ENCODE measurements at places on chromosomes 4 and X.

DNA sequence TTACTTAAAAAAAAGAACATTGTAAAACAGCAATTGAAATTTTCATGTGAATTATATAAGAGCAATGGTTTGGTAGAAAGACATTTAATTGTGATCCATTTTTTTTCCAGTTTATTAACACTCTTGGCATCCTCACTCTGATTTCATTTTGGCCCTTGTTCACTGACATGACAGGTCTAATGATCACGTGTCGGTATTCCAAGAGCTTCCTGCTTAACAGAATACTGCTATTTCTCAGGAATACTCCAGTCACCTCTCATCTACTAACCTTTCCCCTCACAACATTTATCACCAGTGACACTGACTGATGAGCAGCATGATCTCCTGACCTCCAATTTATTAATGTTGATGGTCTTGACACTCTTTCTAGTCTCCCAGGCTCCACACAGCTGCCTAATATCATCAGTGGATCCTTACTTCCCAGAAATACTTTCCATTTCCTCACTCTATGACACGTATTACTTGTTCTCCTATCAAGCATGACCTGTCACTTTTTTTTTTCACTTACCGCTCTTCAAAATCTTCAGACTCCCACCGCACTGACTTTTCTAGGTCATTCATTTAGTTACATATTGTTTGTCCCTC, 847.8 kb upstream of the SLIT2 start:
- H3K4me3 ChIP-seq, result no peak overlapping the region
- no peaks in the 10 kb centered on the region for H3K36me3 ChIP-seq
- DNase-seq, result no peak
- H3K27ac ChIP-seq, result no peak overlapping the region
- H3K27me3 ChIP-seq, result no peaks in the 10 kb centered on the region

DNA sequence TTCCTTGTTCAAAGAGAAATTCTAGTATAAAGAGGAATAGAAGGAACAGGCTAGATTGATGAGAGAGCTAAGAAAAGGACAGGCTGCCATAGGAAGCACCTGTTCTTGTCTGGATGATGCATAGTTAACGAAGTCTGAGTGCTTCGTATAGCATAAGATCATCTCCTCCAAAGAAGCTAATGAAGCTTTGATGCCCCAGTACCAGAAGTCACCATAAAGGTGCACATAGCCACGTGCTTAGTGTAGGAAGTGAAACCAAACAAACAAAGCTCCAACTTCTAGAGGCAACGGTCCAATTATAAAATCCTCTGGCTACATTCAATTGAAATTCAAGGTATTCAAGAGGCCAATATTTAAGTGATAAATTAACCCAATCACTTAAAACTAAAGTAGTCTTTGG, 31.0 kb downstream of the AFAP1 start:
- no peak overlapping the region for H3K4me3 ChIP-seq
- peaks cover 5% of the 10 kb centered on the region for H3K27me3 ChIP-seq
- DNase-seq, result no peak
- no peaks in the 10 kb centered on the region for H3K4me1 ChIP-seq

DNA sequence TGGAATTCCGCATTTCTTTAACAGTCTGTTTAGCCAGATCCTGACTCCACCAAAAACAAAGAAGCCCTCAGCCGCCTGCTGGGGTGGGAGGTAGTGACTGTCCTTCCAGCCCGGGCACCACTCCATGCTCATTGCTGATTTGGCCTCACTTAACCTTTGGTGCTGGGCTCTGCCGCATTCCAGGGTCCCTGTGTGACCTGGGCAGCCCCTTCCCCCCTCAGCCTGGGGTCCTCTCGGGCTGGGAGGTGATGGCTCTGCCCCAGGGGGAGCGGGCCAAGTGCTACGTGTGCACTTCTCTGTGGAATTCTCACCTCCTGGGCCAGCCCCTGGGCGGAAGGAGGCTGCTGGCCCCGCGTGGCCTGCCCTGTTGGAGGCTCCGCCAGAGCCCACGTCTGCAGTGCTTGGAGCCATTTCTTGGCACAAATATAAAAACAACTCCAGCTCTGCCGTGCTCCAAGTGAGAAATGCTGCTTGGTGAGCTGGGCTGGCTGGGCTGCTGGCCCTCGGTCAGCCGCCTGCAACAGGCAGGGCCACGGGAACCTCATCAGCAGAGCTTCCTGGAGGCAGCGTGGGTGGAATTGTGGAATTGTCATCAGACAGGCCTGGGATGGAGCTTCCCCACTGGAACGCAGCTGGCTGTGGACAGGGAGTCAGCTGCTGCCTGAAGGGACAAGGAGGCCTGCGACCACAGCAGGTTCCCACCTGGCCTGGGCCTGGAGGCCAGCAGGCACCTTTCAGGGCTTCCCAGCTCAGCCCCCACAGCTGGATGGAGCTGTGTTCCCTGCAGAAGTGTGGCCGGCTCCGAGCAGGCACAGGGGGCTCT, 66.0 kb downstream of the TRMT44 start:
- no peak for DNase-seq
- no peak overlapping the region for H3K4me3 ChIP-seq
- no peaks in the 10 kb centered on the region for H3K27me3 ChIP-seq
- no peak overlapping the region for H3K27ac ChIP-seq
- H3K36me3 ChIP-seq, result no peaks in the 10 kb centered on the region

DNA sequence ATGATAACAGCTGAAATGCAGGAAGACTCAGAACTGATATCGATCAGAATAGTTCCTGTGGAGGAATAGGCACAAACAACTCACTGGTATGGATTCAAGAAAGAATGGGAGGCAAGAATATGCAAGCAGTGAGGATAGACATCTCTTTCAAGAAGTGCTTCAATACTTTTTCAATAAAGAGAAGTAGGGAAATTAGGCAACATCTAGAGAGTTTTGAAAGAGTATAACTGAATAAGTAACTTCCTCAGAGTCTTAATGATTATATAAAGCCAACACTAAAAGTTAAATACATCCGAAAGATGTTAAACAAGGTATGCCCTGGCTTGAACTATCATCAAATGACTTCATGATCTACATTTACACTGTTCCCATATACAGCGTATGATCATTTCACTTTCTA, 1443.0 kb downstream of the PCDH7 start:
- H3K36me3 ChIP-seq, result no peaks in the 10 kb centered on the region
- no peak overlapping the region for H3K27ac ChIP-seq
- no peak for DNase-seq
- no peaks in the 10 kb centered on the region for H3K4me1 ChIP-seq

DNA sequence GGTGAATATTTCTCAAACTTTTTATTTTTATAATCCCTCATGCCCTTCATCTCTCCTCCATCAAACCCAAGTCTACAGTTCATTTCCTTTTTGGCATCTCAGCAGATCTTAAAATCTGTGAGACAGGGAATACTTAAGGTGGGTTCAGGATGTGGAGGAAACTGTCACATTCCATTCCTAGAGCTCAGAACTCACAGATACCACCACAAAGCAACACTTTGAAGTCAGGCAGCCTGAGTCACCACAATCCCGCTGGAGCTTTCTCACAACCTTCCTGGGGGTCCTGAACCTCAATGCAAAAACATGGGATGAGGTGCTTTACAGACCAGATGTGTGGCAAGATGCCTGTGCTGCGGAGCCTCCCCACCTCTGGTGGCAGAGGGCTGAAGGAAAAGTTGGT, 63.2 kb downstream of the HHIP start:
- no peak overlapping the region for H3K4me3 ChIP-seq
- DNase-seq, result no peak
- H3K4me1 ChIP-seq, result no peaks in the 10 kb centered on the region
- no peak overlapping the region for H3K27ac ChIP-seq

- H3K36me3 ChIP-seq, result no peaks in the 10 kb centered on the region
- H3K4me1 ChIP-seq, result no peaks in the 10 kb centered on the region
- DNase-seq, result no peak
- no peak overlapping the region for H3K27ac ChIP-seq
- H3K27me3 ChIP-seq, result no peaks in the 10 kb centered on the region
Measured at GRCh38 chrX:100673397-100673953, 29.5 kb downstream of the SRPX2 start.

GRCh38 chrX:47595716-47596251, 13.5 kb downstream of the TIMP1 start:
- H3K27ac ChIP-seq, result no peak overlapping the region
- H3K4me1 ChIP-seq, result peaks cover 10% of the 10 kb centered on the region
- no peaks in the 10 kb centered on the region for H3K27me3 ChIP-seq
- H3K4me3 ChIP-seq, result no peak overlapping the region

GRCh38 chrX:85561231-85561630, 181.8 kb upstream of the POF1B start:
- no peak for DNase-seq
- no peaks in the 10 kb centered on the region for H3K36me3 ChIP-seq
- no peaks in the 10 kb centered on the region for H3K4me1 ChIP-seq
- H3K27me3 ChIP-seq, result peaks cover 2% of the 10 kb centered on the region

DNA sequence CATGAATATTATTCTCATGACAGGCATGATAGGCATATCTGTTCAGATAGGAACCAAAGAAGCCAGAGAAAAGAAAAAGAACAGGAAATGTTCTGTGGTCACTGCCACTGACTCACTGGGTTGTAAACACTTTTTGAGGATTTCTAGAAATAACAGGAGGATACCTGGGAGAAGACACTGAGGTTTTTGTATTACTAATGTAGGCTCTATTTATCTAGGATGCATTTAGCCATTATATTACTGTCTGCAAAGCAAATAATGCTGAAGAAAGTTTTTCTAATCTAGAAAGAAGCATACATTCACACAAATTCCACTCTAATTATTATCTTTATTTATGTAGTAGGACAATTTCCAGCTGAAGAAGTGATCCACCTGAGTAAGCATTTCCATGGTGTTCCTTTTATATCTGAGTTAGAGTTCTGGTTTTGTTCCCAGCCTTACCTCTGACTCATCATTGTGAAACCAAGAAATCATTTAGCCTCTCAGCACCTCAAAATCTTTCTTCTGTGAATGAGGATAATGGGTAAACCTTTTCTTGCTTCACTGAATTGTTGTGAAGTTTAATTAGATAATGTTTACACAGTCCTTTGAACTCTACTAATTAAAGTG, 40.2 kb upstream of the EPGN start:
- no peak for DNase-seq
- no peak overlapping the region for H3K4me3 ChIP-seq
- H3K27ac ChIP-seq, result no peak overlapping the region
- no peaks in the 10 kb centered on the region for H3K4me1 ChIP-seq
- no peaks in the 10 kb centered on the region for H3K36me3 ChIP-seq

- H3K27ac ChIP-seq, result peak overlapping the region; percentile 92
- DNase-seq, result peak; percentile 33
- H3K4me3 ChIP-seq, result peak overlapping the region; percentile 79
- no peaks in the 10 kb centered on the region for H3K36me3 ChIP-seq
- H3K27me3 ChIP-seq, result no peaks in the 10 kb centered on the region
Measured at GRCh38 chr4:184448821-184449220, 25.5 kb downstream of the IRF2 start.

DNA sequence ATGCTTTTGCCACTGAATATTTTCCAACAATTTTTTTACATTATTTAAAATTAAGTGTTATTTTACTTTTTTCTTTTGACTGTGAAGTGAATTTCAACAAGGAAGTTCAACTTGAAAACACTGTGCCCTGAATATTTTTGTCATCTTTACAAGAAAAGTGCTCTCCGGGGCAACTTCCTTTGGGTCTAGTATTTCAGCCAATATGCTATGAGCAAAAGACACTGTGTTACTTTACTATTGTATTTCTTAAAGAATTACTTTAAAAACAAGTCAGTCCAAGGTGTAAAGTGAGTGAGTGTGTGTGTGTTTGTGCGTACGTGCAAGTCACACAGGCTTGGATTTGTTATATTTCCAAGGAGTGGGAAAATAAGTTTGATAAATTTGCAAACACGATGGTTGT, 7.6 kb upstream of the USP53 start:
- no peak for DNase-seq
- no peak overlapping the region for H3K4me3 ChIP-seq
- no peak overlapping the region for H3K27ac ChIP-seq
- H3K4me1 ChIP-seq, result peaks cover 1% of the 10 kb centered on the region

- H3K4me1 ChIP-seq, result no peaks in the 10 kb centered on the region
- no peak overlapping the region for H3K27ac ChIP-seq
Measured at GRCh38 chr4:40323866-40324265, 11.3 kb upstream of the CHRNA9 start.

DNA sequence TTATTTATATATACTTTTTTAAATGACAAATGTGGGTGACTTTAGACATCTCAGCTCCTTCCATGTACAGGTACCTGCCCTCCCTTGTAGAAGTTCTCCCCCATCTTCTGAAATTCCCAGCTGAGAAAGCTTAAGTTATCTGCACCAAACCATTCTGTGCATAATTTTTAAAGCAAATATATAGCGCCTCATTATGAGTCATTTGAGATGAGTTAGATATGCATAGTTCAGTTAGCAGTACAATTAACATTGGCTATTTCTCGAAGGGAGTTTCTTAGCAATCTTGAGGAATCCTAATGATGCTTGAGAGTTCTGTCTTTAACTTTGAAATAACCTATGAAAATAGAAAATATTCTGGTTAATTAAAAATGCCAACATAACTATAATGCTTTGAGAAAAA, 19.4 kb upstream of the UFSP2 start:
- no peak overlapping the region for H3K4me3 ChIP-seq
- H3K27ac ChIP-seq, result no peak overlapping the region
- no peak for DNase-seq
- peaks cover 4% of the 10 kb centered on the region for H3K27me3 ChIP-seq

DNA sequence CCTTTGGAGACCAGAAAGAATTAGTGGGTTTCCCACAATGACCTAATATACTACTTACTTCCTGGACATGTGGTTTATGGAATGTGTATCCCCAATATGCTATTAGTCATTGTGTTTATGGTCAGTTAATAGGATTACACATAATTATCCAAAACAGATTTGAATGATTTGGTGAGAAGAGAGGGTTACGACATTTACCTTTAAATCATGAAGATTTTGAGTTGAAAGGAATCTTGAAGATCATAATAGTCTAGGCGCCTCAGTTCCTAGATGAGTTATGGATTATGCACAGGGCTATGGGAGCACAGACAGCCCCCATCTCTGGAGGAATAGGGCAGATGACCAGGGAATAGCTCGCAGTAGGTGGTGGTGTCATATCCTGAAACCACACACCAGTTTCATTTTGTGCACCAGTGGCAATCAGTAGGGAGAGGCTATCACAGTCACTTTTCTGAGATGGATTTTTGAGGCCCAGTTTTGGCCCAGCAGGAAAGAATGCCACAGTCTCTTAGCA, 61.3 kb downstream of the SEPTIN11 start:
- H3K4me3 ChIP-seq, result no peak overlapping the region
- no peak for DNase-seq
- no peaks in the 10 kb centered on the region for H3K27me3 ChIP-seq
- H3K4me1 ChIP-seq, result peaks cover 24% of the 10 kb centered on the region
- no peak overlapping the region for H3K27ac ChIP-seq

DNA sequence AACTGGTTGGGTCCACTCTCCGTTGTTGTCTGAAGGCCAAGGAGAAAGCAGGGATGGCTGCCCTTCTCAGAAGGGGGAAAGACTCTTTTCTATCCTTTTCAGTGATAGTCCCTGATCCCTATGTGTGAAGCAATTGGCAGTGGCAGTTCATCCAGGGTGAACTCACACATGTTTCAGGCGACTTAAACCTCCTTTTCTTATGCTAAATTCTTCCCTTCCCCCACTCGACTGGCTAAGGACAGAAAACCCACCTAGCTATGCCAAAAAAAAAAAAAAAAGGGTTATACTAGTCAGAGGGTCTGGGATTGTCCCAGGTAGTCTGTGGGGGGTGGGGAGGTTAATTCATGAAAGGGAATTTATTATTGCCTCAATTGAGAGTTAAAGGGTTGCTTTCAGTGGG, 12.2 kb upstream of the ZNF280C start:
- DNase-seq, result no peak
- H3K4me3 ChIP-seq, result no peak overlapping the region
- no peaks in the 10 kb centered on the region for H3K36me3 ChIP-seq
- H3K27me3 ChIP-seq, result no peaks in the 10 kb centered on the region
- no peak overlapping the region for H3K27ac ChIP-seq

Data from immature natural killer cell (primary cell).